Hematopoietic multipotent progenitor cell treated with erythropoietin and hydrocortisone succinate and interleukin-3 and kit ligand, for 6 days (in vitro differentiated cells): ENCODE measurements at places on chromosomes 16 and 17.
A peak's percentile ranks its signal among the peaks of the same experiment; 100 is the strongest.

- peak; percentile 65 for DNase-seq
Measured at GRCh38 chr17:1005361-1005946, 8.5 kb downstream of the TIMM22 start.

DNA sequence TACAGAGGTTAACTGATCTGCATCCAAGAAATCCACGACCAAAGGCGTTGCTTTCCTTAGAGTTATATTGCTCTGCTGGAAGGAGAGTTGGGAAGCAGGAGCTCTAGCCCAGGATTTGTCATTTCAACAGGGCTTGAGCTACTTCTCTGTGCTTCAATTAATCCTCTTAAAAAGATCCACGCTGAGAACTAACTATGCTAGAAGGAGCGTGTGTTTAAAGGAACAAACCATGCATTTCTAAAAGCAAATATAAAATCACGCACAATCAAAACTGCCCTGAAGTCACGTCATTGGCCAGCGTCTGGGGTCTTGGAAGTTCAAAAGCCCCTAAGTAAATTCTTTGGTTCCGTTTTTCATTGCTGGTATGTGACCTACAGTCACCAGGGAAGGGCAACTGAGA lies 1.1 kb downstream of the ARL6IP1 start:
- no peak for DNase-seq

DNA sequence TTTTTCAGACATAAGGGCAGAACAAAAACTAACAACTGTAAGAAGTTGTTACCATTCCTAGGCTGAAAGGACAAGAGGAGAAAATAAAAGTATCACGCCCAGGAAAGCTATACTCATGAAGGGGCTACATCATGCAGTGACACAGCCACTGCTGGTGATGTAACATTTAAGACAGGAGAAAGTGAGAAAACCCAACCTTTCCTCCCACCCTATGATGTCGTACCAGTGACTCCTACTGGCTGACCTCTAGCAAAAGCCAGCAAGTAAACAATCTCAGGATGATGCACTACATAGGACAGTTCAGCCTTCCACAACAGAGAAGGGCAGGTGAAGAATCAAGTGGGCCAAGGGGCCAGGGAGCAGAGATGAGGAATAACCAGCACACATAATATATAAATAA lies 14.0 kb upstream of the OR1E2 start:
- peak; percentile 28 for DNase-seq

DNA sequence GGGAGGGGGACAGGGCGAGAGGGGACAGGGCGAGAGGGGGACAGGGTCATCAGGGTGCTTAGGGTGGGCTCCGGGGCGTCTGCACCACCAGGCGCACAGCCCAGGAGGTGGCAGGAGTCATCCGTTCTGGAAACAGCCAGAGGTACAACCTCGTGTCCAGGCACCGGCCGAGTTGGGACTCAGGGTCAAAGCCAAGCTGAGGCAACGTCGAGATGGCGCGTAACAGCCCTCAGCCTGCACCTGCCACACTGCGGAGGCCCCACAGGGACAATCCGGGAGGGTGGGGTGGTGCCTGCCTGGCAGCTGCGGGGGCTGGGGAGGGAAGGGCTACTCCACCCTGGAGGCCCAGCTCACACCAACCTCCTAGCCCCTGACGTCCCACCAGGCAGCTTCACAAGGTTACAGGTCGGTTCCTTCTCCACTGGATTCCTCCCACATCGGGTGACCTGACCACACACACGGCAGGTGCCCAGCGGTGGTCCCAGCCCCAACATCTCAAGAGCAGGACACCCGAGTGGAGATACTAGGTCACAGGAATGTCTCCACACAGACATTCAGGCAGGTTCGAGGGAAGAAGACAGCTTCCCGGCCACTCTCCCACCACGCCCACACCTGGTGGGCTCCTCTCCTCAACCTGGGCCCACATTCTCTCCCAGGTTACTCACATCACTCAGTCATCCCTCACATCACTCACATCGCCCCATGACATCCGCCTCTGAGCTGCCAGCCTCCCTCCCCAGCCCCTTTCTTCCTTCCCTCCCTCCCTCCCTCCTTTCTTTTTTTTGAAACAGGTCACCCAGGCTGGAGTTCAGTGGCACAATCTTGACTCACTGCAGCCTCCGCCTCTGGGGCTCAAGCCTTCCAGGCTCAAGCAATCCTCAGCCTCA lies 47.3 kb downstream of the RPH3AL start:
- DNase-seq, result no peak

DNA sequence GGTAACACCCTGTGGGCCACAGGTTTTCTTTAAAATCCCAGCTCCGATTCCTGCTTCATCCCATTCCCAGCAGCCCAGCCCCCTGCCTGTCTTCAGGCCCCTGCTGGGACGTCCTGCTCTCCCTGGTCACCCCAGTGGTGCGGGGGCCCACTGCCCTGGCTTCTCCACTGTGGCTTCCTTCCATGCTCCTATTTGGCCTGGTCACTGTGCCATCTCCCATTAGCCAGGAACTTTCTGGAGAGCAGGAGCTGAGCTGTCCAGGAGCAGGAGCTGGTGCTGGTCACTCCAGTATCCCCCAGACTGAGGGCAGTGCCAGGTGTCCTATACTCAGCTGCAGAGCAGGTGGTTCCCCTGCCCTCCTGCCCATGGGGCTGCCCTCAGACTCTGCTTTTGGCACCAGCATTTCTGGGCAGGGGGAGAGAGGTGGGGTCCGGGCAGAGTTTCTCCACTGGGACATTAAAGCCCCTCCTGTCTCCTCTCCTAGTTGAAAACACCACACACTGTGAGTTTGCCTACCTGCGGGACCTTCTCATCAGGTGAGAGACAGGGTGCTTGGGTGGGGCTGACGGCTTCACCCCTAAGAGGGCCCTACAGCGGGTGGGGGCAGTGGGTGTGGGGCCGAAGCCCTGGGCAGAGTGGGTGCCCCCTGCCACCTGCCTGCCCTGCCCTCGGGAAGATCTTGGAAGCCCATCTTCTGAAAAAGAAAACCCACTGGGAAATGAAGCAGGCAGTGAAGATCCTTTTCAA lies 356.2 kb downstream of the SEC14L1 start:
- DNase-seq, result no peak

GRCh38 chr16:54193665-54194333 lies 92.8 kb downstream of the IRX3 start:
- peak; percentile 81 for DNase-seq

DNA sequence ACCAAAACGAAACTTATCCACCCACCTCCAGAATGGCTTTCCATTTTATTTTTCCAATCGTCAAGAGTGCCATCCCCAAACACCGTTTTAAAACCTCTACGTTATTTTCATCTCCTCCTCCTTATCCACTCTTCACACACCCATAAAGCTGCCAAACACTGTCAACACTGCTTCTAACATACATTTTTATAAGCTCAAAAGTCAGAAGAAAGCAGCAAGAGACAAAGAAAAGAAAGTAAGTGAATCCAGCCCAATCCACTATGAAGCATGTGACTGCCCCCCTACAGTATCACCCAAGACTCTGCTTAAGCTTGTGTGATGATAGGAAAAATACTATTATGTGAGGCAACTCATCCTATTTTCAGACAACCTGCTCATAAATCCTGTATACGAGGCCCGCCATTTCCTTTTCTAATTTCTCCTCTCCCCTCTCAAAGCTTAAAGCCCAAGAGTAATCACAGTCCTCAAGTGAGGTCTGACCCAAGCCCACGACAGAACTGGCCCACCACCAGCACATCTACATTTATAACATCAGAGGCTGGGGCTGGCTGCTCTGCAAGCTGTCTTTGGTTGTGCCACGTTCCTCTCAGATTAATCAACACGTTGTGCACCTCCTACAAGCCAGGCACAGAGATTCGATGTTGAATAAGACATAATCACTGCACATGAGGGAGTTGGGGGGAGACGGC lies 16.3 kb downstream of the USP31 start:
- no peak for DNase-seq
